ENCODE measurements at places on chromosomes 16 and 17.

GRCh38 chr17:78764871-78765270, 17.2 kb downstream of the CYTH1 start:
- DNase-seq: no peak

- no peak for DNase-seq
These were observed at the start of gene TBC1D16 for GRCh38 chr17:80035687-80035936. TBC1D16 (minus strand) TSS chr17:80035872; CDS start chr17:80013547, 22,325 bp downstream.

DNA sequence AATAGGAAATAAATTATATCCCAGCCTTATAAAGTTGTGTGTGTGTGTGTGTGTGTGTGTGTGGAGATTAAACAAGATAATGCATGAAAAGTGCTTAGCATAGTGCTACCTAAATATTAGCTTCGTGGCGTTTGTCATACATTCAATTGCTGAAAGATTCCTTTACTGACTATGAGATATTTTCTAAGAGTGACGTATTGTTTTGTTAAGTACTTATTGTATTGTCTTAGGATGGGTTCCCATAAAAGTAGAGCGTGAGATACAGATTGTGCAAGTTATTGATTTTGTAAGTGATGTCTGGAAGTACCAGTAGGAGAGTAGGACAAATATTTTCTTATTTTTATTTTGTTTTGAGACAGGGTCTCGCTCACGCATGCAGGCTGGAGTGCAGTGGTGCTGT, 730.0 kb downstream of the CDH8 start:
- no peak for DNase-seq

GRCh38 chr17:29682987-29683386, 60.3 kb upstream of the CORO6 start:
- DNase-seq: no peak

DNA sequence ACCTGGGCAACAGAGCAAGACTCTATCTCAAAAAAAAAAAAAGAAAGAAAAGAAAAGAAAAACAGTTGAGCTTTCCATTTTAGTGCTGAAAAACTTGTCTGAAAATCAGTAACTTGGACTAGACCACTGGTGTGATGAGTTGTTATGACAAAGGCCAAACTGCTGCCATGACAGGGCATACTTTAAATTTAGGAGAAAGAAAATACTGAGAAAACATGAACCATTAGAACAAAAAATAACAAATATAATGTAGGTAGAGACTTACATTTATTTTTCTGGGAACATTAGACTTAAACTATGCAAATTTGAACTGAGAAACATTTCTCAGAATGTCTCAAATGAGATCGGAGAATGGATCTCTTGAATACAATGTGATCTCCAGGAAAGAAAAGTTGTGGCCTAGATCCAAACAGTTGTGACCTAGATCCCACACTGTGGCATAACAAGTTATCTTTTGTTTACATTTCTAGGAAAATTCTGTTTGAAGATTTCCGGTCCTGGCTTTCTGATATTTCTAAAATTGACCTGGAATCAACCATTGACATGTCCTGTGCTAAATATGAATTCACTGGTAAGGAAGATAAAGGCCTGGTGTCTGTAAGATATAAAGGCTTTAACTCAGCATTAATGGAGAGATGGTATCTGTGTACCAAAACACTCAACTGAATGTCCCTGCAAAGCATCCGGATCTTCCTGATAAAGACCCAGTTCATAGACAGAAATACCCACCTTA, 10.9 kb downstream of the OGFOD1 start:
- DNase-seq: no peak

- no peak for DNase-seq
These were observed 17.1 kb downstream of the GNA13 start for GRCh38 chr17:65039336-65039988.

DNA sequence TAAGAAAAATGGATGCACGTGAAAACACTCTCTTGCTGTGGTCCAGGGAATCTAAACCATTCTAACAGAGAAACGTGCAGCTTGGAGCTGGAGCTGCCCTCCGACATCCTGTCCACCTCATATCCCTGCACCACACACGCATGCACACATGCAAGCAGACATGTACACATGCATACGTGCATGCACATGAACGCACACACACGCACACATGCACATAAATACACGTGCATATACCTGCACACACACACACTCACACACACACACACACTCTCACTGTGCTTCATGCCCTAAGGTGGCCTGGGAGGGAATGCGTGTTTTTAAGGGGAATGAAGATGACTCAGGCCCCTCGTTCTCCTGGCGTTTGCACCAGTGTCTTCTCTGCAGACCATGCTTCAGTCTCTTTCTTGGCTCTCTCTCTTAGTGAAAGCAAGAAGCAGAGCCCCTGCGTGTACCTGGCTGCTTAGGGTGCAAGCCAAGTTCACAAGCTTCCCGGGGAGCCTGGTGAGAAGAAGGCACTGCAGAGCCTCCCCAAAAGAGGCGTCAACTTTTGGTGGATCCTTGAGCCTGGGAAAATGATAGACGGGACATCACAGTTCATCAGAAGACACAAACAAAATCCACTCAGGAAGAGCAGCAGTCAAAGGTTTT, 72.8 kb downstream of the GOSR1 start:
- DNase-seq: peak; percentile 23

- peak; percentile 34 for DNase-seq
These were observed 155.2 kb upstream of the C17orf78 start for GRCh38 chr17:37220607-37220953.

All from fibroblast of mammary gland (primary cell).